ENCODE measurements at places on chromosomes 7 and 10. TPM values are rescaled to one million over a fixed set of nuclear protein-coding genes. Genes with fewer than 3 reads are reported as not detected.

DNA sequence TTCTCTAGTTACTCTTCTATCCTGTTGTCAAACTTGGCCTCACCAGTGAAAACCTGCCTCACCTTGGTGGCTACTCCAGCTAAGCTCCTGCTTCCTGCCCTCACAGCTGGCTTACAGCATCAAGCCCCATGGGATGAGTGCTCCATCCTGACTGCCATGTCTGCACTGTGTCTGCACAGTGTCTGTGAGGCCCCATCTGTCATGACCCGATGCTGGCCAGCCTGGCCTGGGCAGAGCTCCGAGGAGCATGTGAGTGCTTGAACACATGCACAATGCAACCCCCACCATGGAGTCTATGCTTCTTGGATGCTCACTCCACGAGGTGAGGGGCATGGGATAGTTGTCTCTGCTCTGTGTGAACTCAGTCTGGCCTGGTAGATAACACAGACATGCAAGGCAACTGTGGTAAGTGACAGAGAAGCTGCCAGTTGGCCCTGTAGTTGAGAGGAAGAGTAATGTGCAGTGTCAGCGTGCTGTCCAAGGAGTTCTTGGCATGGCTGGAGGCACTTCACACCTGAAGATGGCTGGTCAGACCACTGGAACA, 207.1 kb upstream of the ZNF32 start:
- DNase-seq: no peak

DNA sequence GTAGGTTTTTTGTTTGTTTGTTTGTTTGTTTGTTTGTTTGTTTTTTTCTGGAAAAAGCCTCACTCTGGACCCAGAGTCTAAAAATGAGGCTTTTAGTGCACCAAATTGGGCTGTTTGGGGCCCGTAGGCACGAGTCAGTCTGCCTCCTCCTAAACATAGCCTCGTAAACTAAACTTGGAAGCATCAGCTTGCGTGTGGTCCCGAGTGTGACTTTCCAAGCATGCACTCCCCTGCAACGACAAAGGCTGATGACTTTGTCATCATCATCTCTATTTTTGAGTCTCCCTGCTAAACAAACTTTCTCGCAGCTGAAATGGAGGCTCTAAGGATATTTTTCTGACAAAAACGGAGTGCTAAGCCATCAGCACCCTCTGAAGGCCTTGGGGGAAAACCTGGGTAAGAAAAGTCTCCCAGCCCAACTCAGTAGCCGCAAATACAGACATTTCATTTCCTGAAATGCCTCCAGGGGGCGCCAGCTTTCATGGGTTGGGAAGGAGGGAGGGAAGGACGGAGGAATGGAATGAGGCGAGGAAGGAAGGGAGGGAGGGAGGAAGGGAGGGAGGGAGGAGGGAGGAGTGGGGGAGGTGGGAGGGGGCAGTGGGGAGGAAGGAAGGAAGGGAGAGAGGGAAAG, 245.9 kb downstream of the KCNMA1 start:
- DNase-seq: peak; percentile 61

DNA sequence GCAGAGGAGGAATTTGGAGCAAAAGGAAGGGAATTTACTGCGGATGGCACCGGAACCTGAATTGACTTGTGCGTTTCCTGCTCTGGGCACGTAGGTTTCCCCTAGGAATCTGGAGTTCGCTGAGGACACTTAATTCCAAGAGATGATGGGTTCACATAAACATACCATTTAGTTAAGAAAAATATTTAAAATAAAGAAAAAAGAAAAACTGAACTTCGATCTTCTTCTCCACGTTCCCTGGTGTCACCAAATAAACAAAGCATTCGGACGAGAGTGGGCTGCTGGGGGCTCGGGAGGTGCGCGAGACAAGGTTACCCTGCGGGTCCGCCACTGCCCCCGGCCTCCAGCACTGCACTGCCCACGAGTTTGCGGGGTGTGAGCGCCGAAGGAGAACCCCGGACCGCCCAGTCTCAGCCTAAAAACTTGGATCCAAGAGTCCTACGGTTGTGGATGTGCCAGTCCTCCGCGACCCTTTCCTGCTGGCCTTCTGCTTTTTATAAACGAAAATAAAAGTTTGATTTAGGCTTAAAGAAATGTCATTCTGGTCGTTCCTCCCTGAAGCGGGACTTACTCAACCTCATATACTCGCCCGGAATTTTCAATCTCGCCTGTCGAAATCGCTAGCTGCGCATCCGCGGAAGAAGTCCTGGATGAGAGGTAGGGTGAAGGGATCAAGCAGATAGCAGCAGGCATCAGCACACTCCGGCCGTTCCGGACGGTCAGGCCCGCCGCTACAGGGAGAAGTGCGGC, 30.3 kb downstream of the SKIDA1 start:
- no peak for DNase-seq

DNA sequence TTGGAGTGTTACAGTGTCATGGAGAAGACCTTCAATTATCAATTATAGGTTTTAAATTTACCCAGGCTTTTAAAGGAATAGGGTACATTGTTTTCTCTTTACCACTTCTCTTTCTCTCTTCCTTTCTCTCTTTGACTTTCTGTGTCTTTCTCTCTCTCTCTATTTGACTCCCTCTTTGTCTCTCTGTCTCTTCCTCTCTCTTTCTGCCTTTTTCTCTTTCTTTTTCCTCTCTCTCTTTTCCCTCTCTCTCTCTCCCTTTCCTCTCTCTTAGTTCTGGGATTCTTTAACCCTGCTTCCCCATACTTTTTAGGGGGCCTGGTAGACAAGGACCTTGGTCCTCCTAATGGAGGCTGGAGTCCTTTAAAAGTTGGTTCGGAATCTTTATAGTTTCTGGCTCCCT, 15.9 kb upstream of the GHITM start:
- no peak for DNase-seq

DNA sequence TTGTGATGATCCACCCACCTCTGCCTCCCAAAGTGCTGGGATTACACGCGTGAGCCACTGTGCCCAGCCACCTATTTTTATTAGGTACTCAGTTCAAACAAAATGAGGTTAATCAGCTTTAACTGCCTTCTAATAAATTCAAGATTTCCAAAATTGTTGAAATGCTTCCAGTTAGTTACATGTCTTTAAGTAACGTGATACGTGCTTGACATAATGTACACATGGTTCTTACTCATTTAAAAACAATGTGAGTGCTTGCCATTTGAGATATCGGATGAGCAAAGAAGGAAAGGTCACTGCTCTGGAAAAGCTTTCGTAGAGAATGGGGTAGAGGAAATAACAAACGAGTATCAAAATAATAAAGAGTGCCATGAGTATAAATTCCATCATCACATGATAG, 83.6 kb downstream of the KMT2E start:
- no peak for DNase-seq

DNA sequence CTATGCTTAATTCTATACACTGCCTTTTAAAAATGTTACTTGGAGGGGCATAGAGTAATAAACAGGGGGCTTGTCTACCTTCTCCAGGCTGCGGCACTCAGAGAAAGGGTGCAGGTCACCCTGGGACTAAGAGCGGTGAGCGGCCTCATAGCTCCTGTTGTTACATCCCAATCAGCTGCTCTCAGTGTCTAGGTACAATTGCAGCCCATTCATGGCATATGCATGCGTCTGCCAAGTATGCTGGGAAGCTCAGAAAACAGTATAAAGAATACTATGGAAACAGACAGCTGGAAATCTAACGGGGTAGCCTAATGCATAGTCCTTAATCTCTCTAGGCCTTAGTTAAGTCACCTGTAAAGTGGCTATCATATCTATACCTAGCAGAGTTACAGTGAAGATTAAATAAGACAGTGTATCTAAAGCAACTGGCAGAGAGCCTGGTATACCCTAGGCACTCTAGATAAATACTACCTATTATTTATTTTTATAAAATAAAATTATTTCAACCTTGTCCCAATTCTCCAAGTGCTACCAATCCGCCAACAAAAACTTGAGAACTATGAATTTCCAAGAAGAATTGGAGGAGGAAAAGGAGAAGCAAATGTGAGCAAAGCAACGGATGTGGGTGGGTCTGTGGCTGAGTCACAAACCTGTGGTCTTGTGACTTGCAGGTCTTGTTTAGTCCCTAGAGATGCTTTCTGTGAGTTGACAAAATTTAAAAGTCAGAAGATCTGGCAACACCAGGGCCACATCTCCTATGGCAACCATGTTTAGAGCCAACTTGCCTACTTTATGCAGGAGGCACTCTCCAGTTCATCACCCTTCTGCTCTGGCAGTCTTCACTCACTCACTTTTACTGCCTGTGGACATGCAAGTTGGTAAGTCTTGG, 183.0 kb downstream of the RAPGEF5 start:
- peak; percentile 63 for DNase-seq

GRCh38 chr10:77744245-77744644, 106.6 kb upstream of the KCNMA1 start:
- no peak for DNase-seq

DNA sequence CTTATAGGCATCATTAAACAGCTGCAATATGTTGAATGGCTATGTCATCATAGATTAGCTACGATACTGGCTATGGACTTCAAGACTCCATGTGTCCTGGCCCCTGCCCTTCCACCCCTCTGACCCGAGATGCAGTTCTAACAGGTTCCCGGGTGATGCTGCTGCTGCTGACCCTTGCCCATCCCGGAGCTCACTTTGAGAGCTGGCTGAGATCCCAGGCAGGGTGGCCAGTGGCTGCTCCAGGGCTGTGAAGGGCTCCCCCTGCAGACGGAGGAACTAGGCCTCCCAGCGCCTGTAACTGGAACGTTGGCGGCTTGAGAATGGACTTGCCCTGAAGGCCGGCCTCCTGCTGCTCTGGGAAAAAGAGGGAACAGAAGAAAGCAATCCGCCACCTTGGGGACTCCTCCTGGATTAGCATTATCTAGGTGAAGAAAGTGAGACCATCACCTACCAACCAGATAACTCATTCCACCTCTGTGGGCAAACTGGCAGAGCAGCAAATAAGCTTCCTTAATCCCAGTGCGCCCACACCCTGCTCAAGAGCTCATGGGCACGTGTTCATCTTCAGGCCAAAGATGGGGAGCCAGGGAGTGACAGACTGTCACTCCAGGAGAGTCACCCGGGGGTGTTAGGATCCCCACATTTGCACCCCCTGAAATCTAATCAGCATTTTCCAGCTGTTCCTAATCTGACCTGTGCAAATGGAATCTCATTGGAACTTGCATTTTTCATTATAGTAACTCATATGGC, 56.8 kb downstream of the PARP12 start:
- peak; percentile 61 for DNase-seq

- no peak for DNase-seq
Observed at GRCh38 chr10:71820966-71821365, 30.1 kb downstream of the PSAP start.

DNA sequence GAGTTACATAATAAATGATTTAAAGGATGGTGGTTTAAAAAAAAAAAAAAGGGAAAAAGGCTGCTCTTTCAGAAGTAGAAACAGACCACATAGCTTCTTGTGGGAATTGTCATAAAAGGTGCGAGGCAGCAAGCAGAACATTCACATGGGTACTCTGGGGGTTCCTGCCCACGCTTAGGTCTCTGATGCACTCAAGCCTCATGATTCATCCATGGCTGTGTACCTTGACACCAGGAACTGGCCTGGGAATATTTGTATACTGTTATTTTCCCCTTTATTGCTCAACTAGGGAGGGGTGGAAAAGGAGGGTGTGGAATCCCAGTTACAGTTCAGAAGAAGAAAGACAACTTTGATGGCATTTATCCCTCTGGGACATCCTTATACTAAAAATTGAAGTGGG, 4.0 kb downstream of the PON2 start:
- DNase-seq: peak; percentile 25

CDHR1 gene
- total RNA-seq: not detected

SRRM3 gene
- not detected for total RNA-seq

LIPJ gene
- total RNA-seq: not detected

All from HT-29 (cell line).